ENCODE measurements at places on chromosomes 6 and 20.
A peak's percentile ranks its signal among the peaks of the same experiment; 100 is the strongest.

DNA sequence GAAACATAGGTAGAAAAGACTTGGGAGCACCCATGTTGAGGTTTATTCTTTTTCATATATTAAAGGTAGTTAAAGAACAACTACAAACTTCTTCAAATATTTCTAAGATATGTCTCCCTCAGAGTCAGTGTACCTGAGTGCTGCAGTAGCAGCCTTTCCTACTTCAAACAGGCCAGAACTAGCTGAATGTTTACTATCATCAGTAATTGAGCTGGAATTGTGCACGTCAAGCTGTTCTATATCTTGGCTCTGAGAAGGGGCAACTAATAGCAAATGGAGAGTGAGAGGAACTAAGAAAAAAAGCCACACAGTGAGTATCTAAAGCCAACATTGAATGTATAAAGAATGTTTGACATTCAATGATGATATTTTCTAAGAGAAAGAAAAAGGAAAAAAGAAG lies 21.7 kb downstream of the MTCL3 start:
- DNase-seq = no peak

- no peak for DNase-seq
Observed at GRCh38 chr6:5121479-5121878, 36.3 kb downstream of the PPP1R3G start.

DNA sequence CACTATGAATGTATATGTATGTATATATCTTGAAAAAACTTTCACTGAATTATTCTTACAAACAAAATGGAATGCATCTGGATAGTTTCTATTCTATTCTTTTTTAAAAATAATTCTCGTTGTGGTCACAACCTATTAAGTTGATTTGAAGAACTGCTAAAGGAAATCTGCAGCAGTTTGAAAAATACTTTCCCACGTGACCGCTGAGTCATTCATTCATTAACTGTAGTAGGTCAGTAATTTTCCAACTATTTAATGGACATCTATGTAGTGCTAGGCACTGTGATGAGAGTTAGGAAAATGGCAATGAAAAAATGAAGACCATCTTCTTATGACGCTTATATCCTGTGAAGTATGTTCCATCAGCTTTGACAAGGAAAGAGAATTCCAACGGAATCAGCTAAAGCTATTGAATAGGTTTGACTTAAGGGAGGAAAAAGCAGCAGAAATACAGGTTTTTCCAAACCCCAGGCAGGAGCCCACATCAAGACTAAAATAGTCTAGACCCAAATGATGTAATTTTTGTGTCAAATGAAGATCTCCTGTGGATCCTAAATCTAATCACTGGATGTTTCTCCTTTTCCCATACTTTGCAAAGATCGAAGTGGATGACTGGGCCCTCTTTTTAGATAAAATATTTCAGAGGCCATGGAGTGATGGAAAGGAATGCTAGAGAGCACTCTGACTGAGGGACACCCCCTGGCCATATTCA lies 4.1 kb upstream of the EFHC1 start:
- DNase-seq = peak; percentile 38

GRCh38 chr6:41546475-41546865 lies 289 bp downstream of the FOXP4 start:
- peak; percentile 81 for DNase-seq

DNA sequence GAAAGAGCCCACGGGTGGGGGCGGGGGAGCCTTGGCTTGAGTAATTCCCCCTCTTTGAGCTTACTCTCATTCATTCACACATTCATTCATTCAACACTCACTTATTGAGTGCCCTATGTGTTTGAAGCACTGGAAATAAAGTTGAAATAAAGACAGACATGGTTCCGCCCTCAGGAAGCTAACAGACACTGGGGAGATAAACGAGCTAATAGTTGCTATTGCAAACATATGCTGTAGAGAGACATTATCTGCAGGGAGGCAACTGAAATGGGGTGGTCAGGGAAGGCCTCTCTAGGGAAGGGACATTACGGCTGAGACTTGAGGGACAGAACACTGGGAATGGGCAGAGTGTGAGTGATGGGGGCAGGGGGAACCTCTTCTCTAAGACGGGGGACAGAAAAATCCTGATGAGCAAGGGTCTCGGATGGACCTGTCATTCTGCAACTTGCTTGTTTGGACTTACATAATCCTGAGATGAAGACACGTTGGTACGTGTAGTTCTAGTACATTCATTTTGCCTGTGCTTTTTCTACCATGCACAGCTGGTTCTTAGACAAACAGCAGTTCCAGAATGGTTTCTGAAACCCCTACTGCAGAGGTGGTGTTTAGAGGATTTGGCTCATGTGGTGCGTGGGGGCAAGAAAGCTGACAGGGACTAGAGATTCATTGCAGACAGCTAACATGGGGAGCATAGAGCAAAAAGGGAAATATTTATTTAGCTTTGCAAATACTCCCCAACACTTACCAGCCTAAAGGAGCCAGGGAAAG lies 71.1 kb upstream of the BLCAP start:
- no peak for DNase-seq

DNA sequence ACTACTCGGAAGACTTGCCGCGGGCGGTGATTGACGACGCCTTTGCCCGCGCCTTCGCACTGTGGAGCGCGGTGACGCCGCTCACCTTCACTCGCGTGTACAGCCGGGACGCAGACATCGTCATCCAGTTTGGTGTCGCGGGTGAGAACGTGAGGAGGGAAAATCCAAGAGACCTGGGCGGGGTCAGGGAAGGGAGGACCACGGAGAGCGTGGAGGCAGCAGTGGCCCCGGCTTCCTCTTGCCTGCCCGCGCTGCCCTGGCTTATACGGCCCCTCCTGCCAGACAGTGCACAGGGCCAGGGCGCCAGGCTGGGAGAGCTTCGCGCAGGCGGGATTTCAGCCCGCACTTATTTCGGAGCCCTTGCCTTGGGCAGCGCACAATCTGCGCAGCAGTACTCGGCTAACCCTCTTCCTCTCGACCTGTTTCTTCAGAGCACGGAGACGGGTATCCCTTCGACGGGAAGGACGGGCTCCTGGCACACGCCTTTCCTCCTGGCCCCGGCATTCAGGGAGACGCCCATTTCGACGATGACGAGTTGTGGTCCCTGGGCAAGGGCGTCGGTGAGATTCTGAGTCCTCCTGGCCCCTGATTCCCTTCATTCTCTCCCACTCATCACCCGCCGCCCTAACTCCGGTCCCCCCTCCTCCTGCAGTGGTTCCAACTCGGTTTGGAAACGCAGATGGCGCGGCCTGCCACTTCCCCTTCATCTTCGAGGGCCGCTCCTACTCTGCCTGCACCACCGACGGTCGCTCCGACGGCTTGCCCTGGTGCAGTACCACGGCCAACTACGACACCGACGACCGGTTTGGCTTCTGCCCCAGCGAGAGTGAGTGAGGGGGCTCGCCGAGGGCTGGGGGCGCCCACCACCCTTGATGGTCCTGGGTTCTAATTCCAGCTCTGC lies 2.0 kb downstream of the MMP9 start:
- DNase-seq = peak; percentile 84

DNA sequence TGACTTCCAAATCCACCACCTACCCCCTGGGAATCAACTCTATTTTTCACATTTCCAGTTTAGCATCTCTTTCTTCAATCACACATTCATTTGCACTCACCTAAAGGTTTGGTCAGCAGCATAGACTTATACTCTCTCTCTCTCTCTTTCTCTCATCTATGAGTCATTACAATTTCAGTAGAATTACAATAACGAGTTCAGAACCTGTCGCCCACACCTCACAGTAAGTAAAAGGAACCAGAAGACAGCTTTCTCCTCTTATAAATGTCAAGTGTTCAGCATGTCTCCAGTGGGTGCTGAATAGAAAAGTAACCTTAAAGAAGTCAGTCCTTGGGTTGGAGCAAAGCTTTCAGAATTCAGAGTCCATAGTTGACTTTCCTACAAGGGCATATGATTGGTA lies 1.1 kb upstream of the PHACTR1 start:
- DNase-seq = no peak

- no peak for DNase-seq
Observed at GRCh38 chr6:89071036-89071435, 9.5 kb upstream of the PNRC1 start.

DNA sequence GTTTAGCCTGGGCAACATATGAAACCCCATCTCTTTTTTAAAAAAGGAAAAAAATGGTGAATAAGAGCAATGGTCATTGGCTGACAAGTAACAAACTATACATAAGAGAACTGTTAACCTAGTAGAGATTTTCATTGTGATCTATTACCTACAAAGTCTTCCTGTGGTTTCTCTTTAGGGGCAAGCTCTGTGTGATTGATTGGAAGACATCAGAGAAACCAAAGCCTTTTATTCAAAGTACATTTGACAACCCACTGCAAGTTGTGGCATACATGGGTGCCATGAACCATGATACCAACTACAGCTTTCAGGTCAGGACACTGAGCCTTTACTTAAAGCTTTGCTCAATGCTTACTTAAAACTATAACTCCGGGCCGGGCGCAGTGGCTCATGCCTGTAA lies 19.2 kb downstream of the MGME1 start:
- DNase-seq = no peak

DNA sequence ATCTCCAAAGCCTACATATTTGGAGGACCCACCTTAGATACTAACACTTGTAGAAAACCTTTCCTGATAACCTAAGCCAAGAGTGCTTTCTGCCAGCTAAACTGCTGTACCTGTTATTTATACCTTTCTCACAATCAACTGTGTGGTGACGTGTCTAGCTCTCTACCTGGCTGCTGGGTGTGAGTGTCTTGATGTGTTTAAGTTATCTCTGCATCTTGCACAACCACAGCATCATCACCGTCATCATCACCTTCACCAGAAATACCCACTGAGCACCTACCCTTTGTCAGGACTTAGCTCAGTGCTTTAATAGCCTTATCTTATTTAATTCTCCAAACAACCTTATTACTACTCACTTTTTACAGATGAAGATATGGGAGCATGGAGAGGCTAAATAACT lies 431.3 kb downstream of the MAFB start:
- no peak for DNase-seq

DNA sequence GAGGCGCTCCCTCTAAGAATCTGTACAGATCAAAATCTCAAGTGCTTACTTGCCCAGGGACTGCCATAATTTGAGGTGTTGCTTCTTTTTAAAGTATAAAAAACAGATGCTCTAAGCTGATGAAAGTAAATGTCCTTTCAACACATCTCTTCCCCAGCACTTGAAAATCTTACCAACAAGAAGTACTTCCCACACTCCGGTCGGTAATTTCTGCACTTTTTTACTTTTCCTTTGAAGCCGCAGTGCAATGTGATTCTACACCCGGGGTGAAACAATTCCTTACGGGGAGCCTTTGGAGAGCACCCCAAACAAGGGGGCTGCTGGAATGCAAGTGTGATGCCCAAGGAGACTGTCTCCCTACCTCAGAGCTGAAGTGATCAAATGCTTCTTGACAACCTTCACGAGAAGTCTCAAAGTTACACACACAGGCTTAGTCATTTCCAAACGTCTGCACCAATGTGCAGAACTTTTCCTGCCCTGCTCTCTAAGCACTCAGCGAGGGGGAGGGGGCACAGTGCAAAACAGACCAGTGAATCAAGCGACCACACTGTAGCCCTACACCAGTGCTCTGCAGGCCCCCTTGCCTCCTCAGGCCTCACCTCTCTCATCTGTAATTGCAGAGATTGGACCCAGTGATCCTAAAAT lies 56.7 kb downstream of the ATXN1 start:
- DNase-seq = peak; percentile 86

GRCh38 chr20:14386726-14387125 lies 49.3 kb upstream of the FLRT3 start:
- DNase-seq = no peak

- DNase-seq = no peak
Observed at GRCh38 chr6:37714836-37715420, 17.2 kb upstream of the MDGA1 start.

DNA sequence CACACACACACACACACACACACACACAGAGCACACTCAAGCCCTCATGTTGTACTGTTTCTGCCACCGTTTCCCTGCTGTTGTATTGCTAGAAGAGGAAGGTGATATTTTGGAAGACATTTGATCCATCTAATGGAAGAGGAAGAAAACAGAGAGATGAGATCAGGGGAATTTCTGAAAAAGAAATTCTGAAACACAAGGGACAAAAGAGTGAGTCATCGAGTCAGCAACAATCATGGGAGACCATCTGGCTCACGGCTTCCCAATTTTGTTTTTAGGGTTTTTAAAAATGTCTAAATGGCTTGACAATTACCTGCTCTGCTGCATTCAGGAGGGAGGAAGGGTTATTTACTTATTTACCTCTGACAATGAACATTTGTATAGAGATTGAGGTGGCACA lies 22.0 kb downstream of the SOX4 start:
- DNase-seq = peak; percentile 84

- DNase-seq = no peak
Observed at GRCh38 chr20:42756991-42757390, 432.7 kb downstream of the PTPRT start.

DNA sequence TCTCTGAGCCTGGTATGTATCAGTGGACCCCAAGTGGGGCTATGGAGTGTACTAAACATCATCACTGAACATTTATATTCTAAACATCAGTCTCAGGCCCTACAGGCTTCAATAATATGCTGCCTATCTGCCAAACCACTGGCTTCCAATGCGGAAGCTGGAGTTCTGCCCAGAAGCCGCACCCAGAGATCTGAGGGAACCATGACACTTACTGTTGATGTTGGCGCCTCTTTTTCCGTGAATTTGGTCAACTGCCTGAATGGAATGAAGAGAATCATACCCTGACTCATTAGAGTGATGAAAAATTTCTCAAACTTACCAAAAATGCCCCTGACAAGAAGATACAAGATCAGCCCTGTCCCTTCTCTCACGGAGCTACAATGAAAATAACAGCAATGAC lies 66.2 kb downstream of the SLC22A23 start:
- DNase-seq = no peak

- DNase-seq = no peak
Observed at GRCh38 chr20:47544240-47544639, 42.6 kb downstream of the NCOA3 start.

DNA sequence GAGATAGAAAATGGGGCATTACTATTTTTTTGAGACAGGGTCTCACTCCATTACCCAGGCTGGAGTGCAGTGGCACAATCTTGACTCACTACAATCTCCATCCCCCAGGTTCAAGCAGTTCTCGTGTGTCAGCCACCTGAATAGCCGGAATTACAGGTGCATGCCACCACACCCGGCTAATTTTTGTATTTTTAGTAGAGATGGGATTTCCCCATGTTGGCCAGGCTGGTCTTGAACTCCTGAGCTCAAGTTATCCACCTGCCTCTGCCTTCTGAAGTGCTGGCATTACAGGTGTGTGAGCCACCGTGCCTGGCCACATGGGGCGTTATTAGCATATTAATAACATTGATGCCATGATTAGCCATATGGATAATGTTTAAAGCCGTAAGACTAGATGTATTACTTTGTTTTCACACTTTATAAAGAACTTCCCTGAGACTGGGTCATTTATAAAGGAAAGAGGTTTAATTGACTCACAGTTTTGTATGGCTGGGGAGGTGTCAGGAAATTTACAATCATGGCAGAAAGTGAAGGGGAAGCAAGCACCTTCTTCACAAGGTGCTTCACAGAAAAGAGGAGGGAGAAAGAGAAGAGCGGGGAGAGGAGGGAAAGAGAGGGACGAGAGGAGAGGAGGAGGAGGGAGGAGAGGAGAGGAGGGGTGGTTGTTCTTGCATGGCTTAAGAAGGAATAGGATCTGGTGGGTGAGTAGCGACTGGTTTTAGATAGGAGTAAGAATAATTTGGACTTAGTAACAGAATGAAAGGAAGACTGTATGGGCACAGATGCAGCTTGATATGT lies 51.9 kb downstream of the MYO6 start:
- DNase-seq = no peak

All from suppressor macrophage treated with lipopolysaccharide for 1 hour (primary cell).